Activated T-helper 1 cell treated with anti-CD3 and anti-CD28 coated beads, Interleukin-2, amount 50 U/mL, for 16 hours (primary cell): ENCODE measurements at places on chromosomes 4 and X.

DNA sequence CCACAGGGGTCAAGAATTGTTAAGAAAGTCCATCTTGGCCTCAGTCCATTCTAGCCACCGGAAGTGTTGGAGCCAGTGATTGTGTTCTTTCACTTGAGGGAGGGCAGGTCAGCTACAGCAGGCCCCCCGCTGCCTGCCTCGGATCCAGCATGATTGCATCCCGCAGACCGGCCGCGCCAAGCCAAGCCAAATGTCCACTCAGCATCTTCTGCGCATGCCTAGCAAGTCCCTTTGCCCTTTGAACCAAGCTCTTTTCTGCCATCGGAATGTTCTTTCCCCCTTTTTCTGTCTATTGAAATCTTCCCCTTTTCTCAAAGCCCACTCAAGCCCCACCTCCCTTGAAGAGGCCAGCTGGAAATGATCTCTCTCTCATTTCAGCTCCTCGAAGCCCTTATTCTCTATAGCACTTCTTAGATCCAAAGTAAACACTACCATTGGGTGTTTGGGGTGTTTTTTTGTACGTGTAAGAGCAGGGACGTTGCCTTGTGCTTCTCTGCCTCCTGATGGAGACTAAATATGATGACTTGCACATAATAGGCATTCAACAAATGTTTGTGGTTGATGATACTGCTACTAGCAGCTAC, 147.8 kb upstream of the BCOR start:
- no peak for DNase-seq

GRCh38 chrX:13254076-13254785, 65.6 kb downstream of the ATXN3L start:
- DNase-seq, result no peak

DNA sequence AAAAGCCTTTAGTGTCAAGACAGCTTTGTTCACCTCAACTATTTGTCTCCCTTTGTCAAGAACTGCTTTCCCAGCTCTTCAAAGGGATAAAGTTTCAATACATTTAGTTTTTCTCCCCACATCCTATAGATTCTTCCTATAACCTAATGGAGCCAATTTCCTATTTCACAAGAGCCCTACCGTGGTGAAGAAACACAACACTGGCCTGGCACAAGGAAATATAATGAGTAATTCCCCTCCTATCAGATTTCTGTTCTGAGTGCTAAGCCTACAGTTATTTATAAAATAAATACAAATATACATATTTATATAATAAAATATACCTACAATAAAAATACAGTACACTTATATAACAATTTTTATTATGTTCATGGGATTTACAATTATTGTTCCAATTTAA, 89.9 kb downstream of the SHISA3 start:
- no peak for DNase-seq

- DNase-seq, result no peak
Measured at GRCh38 chrX:49308604-49309269, 5.3 kb downstream of the GAGE10 start.

GRCh38 chr4:111066447-111066846, 443.6 kb upstream of the PITX2 start:
- no peak for DNase-seq

DNA sequence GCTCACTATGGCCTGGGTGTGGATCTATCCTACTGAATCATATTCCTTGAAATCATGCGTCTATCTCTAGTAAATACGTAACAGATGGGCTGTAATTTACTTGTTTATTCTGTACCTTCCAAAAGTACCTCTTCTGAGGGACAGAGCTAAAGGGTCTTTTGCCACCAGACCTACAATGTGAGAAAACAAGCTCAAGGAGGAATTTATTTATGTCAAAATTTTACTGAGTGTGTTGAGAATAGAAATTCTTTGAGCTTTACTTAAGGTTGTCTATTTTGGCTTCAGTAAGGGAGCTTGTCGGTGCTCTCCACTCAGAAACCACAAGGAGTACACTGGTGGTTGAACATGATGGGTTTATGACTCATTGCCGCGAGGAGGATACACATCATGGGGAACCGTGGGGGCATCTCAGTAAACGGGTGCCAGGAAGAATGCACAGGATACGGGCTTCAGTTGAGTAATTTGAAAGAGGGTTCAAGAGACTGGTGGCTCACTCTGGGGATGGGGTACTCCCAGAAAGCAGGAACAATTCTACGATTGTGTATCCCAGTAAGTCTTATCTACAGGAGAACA, 3.0 kb downstream of the ANK2 start:
- no peak for DNase-seq

DNA sequence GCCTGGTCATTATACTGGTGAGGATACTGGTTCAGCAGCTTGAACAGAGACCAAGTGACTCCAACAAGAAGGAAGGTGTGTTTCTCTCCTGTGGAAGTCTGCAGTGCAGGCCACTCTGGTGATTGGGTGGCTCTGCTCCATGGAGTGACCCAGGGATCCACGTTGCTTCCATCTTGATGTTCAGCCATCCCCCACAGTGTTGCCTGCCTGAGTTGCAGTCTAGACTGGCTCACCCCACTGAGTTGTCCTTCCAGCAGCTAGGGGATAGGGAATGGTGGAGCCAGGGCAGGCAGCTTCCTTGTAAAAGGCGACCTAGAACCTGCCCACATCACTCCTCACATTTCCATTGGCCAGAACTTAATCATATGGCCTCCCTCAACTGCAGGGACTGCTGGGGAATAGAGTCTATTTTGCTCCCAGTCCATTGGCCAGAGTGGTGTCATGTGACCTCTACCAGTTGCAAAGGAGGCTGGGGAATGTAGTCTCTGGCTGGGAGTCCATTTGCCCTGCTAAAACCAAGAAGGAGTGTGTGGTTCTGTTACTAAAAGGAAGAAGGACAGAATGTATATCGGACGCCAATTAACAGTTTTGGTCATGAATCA, 8.0 kb downstream of the MAN2B2 start:
- DNase-seq, result no peak

DNA sequence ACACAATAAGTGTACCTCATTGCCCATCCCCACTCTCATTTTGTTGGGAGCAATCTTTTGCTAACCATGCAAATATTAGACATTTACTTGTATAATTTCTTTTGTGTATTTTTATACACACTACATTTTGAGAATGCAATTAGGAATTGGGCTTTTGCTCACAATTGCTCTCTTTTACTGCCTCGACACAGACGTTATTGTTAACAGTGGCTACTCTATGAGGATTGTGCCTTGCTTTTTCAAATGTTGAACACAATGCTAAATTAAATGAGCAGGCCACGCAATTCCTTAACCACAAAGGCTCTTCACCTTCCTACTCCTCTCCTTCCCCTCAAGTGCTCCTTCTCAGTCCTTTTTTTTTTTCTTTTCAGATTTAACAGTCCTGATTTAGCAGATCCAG, 42.8 kb upstream of the HPF1 start:
- DNase-seq, result no peak
